Naive B cell (primary cell): ENCODE measurements at places on chromosomes 12 and 14. TPM values are rescaled to one million over a fixed set of nuclear protein-coding genes. Genes with fewer than 3 reads are reported as not detected.

- DNase-seq = no peak
- H3K4me1 ChIP-seq = no peaks in the 10 kb centered on the region
- no peaks in the 10 kb centered on the region for H3K27me3 ChIP-seq
- H3K4me3 ChIP-seq = no peak overlapping the region
Measured at GRCh38 chr12:27493260-27493940, 30.6 kb upstream of the PPFIBP1 start.

DNA sequence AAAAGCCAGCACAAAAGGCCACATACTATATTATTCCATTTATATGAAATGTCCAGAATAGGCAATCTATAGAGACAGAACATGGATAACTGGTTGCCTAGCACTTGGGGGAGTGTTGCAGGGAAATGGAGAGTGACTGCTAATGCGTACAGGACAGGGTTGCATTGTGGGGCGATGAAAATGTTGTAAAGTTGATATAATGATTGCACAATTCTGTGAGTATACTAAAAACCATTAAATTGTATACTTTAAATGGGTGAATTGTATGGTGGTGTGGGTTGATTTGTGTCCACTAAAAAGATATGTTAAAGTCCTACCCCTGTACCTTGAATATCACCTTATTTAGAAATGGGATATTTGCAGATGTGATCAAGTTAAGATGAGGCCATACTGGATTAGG, 7.0 kb upstream of the CAPRIN2 start:
- no peak overlapping the region for H3K4me3 ChIP-seq
- no peaks in the 10 kb centered on the region for H3K4me1 ChIP-seq
- DNase-seq = no peak
- H3K27ac ChIP-seq = no peak overlapping the region

Gene GPX2
- polyA plus RNA-seq = not detected

Gene PIWIL1
- not detected for polyA plus RNA-seq

GRCh38 chr14:48735607-48736006, 850.6 kb downstream of the RPS29 start:
- H3K27me3 ChIP-seq = peaks cover 6% of the 10 kb centered on the region
- no peak overlapping the region for H3K4me3 ChIP-seq
- H3K4me1 ChIP-seq = no peaks in the 10 kb centered on the region
- DNase-seq = no peak

Gene MAP3K9
- polyA plus RNA-seq = 6.3 TPM

DNA sequence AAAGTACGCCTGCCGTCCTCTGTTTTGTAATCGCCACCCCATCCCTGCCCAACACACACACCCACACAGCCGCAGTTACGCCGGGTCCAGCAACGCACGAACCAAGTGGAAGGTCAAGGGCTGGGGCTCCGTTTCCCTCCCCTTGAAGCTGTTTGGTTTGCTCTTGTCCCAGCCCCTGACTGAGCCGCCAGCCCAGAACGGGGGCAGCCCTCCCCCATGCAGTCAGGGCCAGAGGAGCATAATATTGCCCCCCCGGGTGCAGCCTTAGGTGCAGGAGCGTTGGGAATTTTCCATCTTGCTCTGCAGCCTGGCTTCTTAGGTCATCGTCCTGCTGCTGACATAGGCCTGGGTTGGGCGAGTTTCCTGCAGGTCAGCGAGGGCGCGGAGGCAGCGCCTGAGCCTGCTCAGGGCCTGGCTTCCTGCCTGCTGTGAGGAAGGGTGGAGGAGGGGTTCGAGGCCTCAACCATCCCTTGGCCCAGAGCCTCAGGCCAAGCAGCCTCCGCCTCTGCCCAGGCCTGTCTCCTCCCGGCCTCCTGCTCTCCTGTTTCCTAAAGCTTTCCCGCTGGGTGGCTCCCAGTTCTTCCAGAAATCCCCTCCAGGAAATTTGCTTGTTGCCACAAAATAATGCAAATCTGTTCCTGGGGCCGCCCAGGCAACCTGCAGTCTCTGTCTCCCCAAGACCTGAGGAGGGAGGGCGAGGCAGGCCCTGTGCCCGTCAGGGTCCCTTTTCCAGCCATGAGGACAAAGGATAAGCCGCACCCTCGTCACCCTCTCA, 44.5 kb downstream of the PSMA6 start:
- H3K4me1 ChIP-seq = peaks cover 35% of the 10 kb centered on the region
- H3K36me3 ChIP-seq = no peaks in the 10 kb centered on the region
- no peak overlapping the region for H3K27ac ChIP-seq
- no peaks in the 10 kb centered on the region for H3K27me3 ChIP-seq

Gene FAM90A1
- polyA plus RNA-seq = not detected
